ENCODE measurements at places on chromosomes 2 and 18.

DNA sequence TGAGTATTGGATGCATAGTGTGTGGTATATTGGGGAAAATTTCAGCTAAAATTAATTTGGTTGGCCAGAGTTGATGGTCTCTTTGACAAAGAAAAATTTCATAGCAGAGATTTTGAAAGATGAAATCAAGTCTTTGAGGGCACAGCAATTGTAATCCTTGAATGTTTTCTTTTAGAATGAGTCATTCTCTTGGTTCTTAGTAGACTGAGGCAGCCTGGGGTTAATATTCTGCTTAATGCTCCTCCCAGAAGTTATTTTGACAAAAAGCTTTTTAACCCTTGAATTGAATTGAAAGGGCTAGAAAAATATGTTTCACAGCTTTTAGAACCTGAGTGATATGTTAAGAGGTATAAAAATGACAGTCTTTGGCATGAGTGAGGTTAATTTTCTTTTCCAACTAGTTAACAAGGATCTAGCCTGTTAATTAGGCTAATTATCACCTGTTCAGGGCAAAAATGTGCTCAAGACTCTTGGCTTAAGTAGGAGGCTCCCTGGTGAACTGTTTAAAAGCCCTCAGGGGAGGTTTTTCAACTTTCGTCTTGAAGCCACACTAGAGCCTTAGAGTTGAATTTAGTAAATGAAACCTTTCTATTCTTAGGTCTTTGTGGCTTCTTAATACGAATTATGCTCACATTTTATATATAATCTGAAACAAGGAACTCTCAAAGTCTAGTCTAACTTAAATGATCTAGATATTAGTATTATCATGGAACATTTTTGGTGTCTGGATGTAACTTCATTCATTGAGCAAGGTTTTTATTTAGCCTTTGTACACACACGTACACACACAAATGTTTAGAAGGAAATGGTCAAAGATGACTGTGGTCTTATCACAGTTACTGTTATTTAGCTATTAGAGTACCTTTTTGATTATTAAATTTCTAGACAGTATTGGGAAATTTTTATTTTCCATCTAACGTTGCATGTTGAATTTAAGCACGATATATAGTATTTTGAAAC is 272.5 kb downstream of the ZNF407 start:
- DNase-seq: no peak

GRCh38 chr2:230798769-230799399 is 65.9 kb upstream of the ITM2C start:
- DNase-seq: peak; percentile 67

- peak; percentile 4 for DNase-seq
Observed at GRCh38 chr2:214881647-214882202, 72.2 kb upstream of the BARD1 start.

DNA sequence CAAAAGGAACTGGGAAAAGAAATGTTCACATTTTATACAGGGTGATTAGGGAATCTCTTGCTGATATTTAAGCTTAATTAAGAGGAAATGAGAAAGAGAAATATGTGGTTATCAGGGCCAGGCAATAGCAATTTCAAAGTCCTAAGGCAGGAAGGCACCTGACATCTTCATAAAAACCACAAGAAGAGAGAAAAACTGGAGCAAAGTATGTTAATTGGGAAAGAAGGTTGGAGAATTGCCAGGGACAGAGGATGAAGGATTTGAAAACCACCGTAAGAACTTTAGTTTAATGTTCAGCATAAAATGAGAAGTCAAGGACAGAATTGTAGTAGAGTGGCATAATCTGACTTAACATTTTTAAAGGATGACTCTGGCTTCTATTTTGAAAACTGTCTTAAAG is 691.8 kb upstream of the NRXN1 start:
- DNase-seq: no peak

GRCh38 chr18:57970356-57971095 is 73.5 kb upstream of the NEDD4L start:
- DNase-seq: no peak

GRCh38 chr2:112643488-112643887 is 2.3 kb upstream of the SLC20A1 start:
- DNase-seq: no peak

- no peak for DNase-seq
Observed at GRCh38 chr2:42905341-42906110, 113.1 kb upstream of the HAAO start.

GRCh38 chr2:203143391-203143790 is 95.4 kb upstream of the CYP20A1 start:
- DNase-seq: no peak

DNA sequence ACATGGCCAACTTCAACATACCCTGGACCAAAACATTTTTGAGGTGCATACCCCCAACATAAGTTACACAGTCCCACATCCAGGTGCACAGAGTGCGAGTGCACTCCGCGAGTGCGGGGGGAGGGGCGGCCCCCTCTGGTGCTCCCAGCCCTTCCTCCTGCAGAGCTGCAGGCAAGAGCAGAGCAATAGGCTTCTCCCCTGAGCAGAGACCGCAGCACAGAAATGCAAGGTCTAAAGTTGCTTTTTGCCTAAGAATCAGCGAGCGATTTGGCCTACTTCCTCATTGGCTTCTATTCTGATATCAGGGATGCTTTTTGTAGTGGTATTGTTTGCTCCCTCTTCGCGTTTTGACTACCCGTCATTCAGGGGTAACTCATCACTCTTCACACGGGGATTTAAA is 40.6 kb downstream of the BOLA3 start:
- no peak for DNase-seq

- no peak for DNase-seq
Observed at GRCh38 chr18:9690418-9691188, 17.5 kb upstream of the RAB31 start.

DNA sequence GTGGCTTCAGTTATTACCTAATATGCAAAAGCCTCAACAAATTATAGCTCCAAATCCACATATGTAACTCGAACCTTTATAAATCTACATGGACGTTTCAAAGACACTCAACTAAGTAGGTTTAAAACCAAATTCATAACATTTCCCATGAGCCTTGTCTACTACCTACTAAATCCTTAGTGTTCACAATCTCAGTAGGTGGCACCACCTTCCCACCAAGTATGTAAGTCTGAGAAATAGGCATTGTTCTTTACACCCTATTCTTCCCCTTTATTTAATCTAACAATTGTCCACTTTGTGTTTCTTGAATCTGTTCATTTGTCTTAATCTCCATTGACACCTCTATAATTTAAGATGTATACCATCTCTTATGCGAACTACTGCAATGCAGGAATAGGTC is 4.6 kb downstream of the PIGN start:
- DNase-seq: no peak

- no peak for DNase-seq
Observed at GRCh38 chr2:73037947-73038585, 33.4 kb downstream of the SFXN5 start.

DNA sequence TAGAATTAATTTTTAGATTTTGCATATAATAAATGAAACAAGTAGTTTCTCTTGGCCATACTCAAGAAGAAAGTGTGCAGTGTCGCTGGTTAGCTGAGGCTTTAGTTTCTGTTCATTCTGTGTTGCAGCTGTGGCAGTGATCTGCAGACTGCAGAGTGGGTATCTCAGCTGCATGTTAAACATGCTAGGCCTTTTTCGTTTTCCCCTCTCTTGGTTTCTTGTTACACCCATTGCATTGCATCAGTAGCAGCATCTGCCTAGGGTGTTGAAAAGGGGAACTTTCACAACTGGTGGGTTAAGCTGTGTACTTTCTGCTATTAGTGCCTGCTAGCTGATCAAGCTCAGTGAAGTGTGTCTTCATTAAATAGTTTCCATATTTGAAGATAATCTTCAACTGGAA is 51.3 kb downstream of the ACSL3 start:
- DNase-seq: no peak

DNA sequence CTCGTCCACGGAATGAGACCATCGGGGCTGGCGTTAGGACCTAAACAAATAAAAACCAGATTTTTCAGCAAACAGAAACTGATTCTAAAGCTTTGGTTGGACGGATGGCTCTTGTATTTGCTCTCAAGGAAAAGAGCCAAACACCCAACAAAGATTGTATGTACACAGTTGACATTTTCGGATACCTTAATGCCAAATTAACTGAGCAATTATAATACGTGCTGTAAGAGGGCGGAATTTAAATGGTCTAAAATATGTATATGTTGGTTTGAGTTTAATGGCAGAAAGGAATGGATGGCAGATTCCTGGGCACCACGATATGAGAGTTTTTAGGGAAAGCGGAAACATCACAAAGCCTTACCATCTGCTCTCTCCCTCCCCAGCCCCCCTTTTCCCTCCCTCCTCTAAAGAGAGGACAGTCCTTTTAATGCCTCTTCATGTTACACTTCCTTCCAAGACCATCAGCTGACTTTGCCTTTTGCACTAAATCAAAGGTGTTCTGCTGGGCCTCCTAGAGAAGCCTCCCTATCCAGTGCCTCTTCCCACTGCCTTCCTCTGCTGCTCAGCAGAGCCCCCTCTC is 33.3 kb downstream of the STAT1 start:
- no peak for DNase-seq

GRCh38 chr2:60552851-60553494 is 481 bp downstream of the BCL11A start:
- no peak for DNase-seq

DNA sequence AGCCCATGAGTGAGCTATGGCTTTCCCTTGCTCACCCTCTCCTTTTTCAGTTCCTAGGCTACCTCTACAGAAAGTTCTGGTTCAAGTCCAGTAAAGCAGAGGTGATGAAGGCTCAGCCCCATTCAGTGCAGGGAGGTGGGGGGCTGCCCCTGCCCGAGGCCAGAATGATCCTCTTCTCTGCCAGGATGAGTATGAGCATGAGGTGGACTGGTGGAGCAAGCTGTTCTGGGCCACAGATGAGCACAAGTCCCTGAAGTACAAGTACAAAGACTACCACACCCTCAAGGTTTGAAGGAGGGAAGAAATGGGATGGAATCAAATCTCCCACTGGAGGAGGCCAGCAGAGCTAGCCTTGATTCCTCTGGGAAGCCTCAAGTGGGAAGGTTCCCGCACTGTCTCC is 42.4 kb downstream of the LMAN2L start:
- DNase-seq: no peak

DNA sequence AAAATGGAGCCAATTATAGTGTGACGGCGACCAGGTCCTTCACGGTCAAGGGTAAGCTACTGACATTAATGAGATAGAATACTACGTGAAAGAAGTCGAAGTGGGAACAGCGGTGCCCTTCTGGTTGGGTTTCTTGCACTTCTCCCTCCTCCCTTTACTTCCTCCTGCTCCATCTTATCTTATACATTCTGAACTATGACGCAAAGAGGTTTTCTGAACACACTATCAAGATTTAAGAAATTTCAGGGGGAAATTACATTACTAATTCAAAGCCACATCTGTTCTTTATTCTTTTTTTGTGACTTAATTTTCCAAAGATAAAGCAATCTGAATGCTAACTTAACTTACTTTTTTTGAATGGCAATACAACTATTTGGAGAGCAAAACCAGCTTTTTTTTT is 14.8 kb upstream of the IL18R1 start:
- no peak for DNase-seq

GRCh38 chr2:207341804-207342203 is 176.1 kb upstream of the KLF7 start:
- no peak for DNase-seq

DNA sequence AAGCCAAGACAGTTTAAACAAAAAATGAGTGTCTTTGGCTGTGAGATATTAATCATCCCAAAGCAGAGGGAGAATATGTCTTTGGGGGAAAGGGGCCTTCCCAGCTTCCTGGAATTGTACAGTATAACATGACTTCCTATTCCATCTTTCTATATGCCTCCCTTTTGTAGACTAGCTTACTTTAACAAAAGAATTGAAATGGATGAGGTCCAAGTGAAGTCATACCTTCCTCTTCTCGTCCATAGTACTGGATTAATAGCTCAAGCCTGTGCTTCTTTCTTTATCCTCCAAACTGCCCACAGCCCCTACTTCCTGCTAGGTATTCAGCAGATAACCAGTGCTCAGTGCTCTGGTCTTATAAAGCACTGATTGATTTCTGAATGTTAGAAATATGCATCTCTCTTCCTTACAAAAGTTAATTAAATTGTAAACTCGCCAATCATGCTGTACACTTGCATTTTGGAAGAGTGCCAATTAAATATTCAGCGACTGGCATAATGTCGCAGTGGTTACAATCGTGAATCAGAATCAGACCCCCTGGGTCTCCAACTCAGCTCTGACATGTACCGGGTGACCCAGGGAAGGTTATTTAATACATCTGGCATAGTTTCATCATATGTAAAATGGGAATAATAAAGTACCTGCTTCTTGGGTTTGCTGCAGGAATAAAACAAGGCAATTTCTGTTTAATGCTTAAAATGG is 325.1 kb downstream of the RND3 start:
- no peak for DNase-seq

- no peak for DNase-seq
Observed at GRCh38 chr2:35973132-35973736, 382.3 kb upstream of the CRIM1 start.

DNA sequence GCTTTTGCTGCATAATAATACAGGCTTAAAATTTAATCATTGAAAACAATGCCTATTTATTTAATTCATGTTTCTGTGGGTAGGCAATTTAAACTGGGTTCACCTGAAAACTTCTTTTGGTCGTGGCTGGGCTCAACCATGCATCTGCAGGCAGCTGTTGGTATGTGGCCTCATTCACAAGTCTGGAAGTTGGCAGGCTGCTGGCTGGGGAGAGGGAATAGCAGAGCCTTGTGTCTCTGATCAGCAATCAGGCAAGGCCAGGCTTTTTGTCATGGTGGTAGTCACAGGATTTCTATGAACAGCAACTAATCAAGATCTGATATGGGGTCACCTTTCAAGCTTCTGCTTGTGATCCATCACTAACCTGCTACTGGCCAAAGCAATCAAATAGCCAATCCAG is 130.1 kb upstream of the KCNJ3 start:
- no peak for DNase-seq

DNA sequence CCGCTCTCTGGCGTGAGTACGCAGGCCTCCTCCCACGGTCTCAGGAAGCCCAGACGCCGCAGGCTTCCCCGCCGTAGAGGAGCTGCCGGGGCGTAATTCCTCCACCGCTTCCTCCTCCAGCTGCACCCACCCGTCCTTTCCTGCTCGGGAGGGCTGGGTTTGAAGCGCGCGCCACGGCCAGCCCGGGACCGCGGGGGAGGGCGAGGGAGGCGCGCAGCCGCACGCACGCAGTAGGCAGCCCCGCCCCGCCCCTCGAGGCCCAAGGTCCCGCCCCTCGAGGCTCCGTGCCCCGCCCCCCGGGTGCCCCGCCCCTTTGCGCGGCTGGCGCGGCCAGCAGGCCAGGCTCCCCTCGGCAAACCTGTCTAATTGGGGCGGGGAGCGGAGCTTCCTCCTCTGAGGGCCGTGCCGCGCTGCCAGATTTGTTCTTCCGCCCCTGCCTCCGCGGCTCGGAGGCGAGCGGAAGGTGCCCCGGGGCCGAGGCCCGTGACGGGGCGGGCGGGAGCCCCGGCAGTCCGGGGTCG is at the start of gene MALT1:
TSS of gene MALT1 (plus strand) at position 355 of the 521 bp plus-strand sequence. CDS start 179 bp downstream, outside the sequence.
- peak; percentile 76 for DNase-seq

Data from renal cortex interstitium (tissue), 15 donors.